ENCODE measurements at places on chromosomes 6 and 20. TPM values are rescaled to one million over a fixed set of nuclear protein-coding genes. Genes with fewer than 3 reads are reported as not detected.

- H3K27me3 ChIP-seq = no peaks in the 10 kb centered on the region
- no peak overlapping the region for H3K27ac ChIP-seq
- H3K4me1 ChIP-seq = no peaks in the 10 kb centered on the region
- DNase-seq = no peak
- H3K36me3 ChIP-seq = no peaks in the 10 kb centered on the region
Observed at GRCh38 chr20:58018590-58018989, 209.9 kb downstream of the ANKRD60 start.

DNA sequence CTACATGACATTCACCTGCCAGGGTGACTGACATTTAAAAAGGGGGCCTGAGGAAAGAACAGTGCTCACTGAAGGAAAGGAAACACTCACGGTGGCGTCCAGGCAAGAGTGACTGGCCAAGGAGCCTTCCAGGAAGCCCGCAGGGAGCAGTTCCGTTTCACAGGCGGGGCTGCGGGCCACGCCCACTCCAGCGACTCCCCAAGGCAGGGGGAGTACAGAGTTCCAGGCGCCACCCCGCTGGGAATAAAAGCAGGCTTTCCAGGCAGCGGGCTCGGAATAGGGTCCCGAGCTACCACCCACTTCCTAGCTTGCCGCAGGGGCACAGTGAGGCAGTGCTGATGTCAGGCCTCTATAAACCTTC lies 34.2 kb downstream of the PKIG start:
- DNase-seq = peak; percentile 63
- H3K36me3 ChIP-seq = peaks cover 70% of the 10 kb centered on the region
- H3K27ac ChIP-seq = peak overlapping the region; percentile 20
- no peak overlapping the region for H3K4me3 ChIP-seq
- no peaks in the 10 kb centered on the region for H3K27me3 ChIP-seq
- H3K4me1 ChIP-seq = peaks cover 26% of the 10 kb centered on the region

- H3K27ac ChIP-seq = no peak overlapping the region
- H3K36me3 ChIP-seq = no peaks in the 10 kb centered on the region
- H3K27me3 ChIP-seq = no peaks in the 10 kb centered on the region
- peaks cover 8% of the 10 kb centered on the region for H3K4me1 ChIP-seq
- DNase-seq = peak; percentile 46
- no peak overlapping the region for H3K4me3 ChIP-seq
Observed at GRCh38 chr6:33705955-33706725, 5.4 kb downstream of the UQCC2 start.

- H3K4me1 ChIP-seq = peaks cover 13% of the 10 kb centered on the region
- H3K36me3 ChIP-seq = no peaks in the 10 kb centered on the region
- DNase-seq = no peak
- H3K27ac ChIP-seq = no peak overlapping the region
Observed at GRCh38 chr6:139743664-139744437, 369.4 kb upstream of the CITED2 start.

GRCh38 chr20:13526551-13526950 lies 112.2 kb downstream of the TASP1 start:
- DNase-seq = no peak
- no peaks in the 10 kb centered on the region for H3K4me1 ChIP-seq
- no peak overlapping the region for H3K4me3 ChIP-seq
- H3K27me3 ChIP-seq = no peaks in the 10 kb centered on the region

DNA sequence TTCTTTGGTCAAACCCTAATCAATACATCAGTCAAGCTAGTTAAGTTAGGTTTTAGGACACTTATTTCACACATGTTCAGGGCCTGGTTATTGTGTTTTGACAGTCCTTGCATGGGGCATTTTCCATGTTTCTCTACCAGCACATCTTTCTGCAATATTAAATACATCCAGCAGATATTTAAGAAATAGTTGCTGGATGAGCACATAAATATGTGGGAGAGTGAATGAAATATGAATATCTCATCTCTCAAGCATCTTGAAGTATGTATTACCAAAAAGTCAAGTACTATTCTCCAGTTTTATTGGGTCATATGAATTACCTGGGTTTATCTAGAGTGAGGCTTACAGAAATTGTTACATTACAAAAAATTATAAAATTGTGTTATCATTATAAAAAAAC lies 621.9 kb upstream of the GJE1 start:
- no peak for DNase-seq
- H3K4me3 ChIP-seq = no peak overlapping the region
- H3K27ac ChIP-seq = no peak overlapping the region
- no peaks in the 10 kb centered on the region for H3K4me1 ChIP-seq
- no peaks in the 10 kb centered on the region for H3K27me3 ChIP-seq

DNA sequence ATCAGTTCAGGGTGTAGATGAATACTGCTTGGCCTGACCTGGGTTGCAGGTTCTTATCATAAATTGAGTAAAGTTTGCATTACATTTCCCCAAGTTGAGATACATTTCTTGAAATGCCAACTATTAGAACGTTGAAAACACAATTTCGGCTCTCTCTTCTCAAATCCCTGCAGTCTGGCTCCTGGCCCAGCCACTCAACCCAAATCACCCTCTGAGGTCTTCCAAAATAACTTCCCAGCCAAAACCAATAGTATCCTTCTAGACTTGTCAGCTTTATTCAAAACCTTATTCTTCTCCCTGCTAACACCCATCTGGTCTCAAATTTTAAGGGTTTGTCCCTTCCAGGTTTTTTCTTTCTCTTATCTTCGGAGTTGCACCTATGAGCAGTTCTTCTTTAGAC lies 263.6 kb downstream of the EYA4 start:
- H3K27me3 ChIP-seq = no peaks in the 10 kb centered on the region
- no peaks in the 10 kb centered on the region for H3K36me3 ChIP-seq
- H3K4me1 ChIP-seq = no peaks in the 10 kb centered on the region

- H3K4me3 ChIP-seq = no peak overlapping the region
- H3K27ac ChIP-seq = no peak overlapping the region
- H3K36me3 ChIP-seq = no peaks in the 10 kb centered on the region
- no peak for DNase-seq
- H3K4me1 ChIP-seq = peaks cover 17% of the 10 kb centered on the region
- no peaks in the 10 kb centered on the region for H3K27me3 ChIP-seq
Observed at GRCh38 chr20:64065062-64065973, 2.3 kb downstream of the TCEA2 start.

DNA sequence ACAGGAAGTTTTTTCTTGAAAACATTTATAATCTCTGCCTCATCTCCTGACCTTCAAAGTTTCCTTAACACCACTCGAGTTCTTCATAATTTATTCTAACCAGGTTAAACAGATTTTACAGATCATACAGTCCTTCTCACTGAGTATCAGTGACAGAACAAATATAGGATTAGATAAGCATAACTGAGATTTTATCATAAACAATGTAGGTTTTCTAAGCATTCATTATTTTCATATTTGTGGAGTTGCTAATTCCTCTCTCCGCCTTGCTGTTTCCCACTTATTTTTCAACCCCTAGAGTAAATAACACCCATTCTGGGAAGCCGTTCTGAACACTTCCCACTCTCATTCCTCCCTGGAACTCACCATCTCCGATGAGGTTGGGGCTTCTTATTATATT lies 229.9 kb downstream of the HACE1 start:
- no peak for DNase-seq
- H3K4me1 ChIP-seq = no peaks in the 10 kb centered on the region
- H3K27me3 ChIP-seq = no peaks in the 10 kb centered on the region
- no peak overlapping the region for H3K27ac ChIP-seq

GRCh38 chr20:43535370-43536004 lies 23.3 kb upstream of the SGK2 start:
- no peak overlapping the region for H3K4me3 ChIP-seq
- no peaks in the 10 kb centered on the region for H3K4me1 ChIP-seq
- H3K36me3 ChIP-seq = no peaks in the 10 kb centered on the region
- no peaks in the 10 kb centered on the region for H3K27me3 ChIP-seq

DNA sequence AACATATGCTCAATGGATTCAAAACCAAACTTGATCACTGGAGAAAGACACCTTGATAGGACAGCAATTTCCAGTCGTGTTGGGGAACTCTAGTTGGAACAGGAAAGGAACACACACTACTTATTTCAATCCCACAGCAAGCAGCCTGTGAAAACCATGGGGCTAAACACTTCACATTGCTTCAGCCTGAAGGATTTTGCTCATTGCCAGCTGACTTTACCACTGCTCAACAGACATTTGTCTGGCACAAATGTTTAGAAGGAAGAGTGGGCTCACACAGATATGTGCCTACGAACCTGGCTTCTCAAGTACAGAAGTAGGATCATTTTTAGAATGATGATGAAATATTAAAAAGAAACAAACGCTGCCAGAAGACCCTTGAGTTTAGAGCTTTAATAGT lies 598.1 kb downstream of the PHF3 start:
- H3K27me3 ChIP-seq = no peaks in the 10 kb centered on the region
- H3K36me3 ChIP-seq = no peaks in the 10 kb centered on the region
- no peaks in the 10 kb centered on the region for H3K4me1 ChIP-seq
- H3K4me3 ChIP-seq = no peak overlapping the region

DNA sequence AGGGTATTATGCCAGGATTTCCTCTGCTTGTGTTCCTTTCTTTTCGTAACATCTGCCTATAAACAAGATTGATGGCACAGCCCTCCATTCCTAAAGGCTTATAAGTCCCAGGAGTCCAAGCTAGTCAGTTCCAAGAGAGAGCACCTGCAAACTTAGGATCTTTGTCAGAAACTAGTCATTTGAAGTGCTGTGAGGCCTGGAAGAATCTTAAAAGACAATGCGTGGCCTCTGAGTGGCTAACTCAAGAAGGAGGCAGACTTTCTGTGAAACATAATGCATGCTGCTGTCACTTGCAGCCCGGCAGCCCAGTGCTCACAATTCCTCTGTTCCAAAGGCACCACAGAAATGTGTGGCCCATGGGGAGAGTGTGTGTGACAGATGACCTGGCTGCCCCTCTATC lies 135.0 kb upstream of the SUPT3H start:
- H3K27ac ChIP-seq = no peak overlapping the region
- no peaks in the 10 kb centered on the region for H3K36me3 ChIP-seq
- no peak for DNase-seq
- H3K4me3 ChIP-seq = no peak overlapping the region
- no peaks in the 10 kb centered on the region for H3K4me1 ChIP-seq

- DNase-seq = no peak
- no peak overlapping the region for H3K4me3 ChIP-seq
- no peaks in the 10 kb centered on the region for H3K36me3 ChIP-seq
- no peak overlapping the region for H3K27ac ChIP-seq
- H3K27me3 ChIP-seq = no peaks in the 10 kb centered on the region
- H3K4me1 ChIP-seq = peaks cover 6% of the 10 kb centered on the region
Observed at GRCh38 chr6:42113936-42114636, 28.3 kb downstream of the C6orf132 start.

DNA sequence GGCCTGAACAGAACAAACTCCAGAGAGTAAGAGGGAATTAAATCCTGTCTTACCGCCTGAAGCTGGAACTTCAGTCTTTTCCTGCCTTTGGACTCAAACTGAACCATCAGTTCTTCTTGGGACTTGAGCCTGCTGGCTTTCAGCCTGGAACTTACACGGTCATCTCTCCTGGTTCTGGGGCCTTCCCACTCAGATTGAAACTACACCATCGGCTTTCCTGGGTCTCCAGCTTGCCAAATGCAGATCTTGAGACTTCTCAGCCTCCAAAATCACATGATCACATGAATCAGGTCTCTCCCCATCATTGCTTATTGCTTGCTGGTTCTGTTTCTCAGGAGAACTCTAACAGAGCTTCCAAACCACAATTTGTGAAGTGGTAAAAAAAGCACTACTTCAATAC lies 276.3 kb downstream of the KIF16B start:
- H3K36me3 ChIP-seq = no peaks in the 10 kb centered on the region
- H3K27ac ChIP-seq = no peak overlapping the region
- H3K4me3 ChIP-seq = no peak overlapping the region
- no peak for DNase-seq
- no peaks in the 10 kb centered on the region for H3K27me3 ChIP-seq

- no peak overlapping the region for H3K4me3 ChIP-seq
- no peaks in the 10 kb centered on the region for H3K27me3 ChIP-seq
- no peak overlapping the region for H3K27ac ChIP-seq
- no peaks in the 10 kb centered on the region for H3K4me1 ChIP-seq
- H3K36me3 ChIP-seq = no peaks in the 10 kb centered on the region
Observed at GRCh38 chr20:1062334-1063010, 55.9 kb upstream of the PSMF1 start.

DNA sequence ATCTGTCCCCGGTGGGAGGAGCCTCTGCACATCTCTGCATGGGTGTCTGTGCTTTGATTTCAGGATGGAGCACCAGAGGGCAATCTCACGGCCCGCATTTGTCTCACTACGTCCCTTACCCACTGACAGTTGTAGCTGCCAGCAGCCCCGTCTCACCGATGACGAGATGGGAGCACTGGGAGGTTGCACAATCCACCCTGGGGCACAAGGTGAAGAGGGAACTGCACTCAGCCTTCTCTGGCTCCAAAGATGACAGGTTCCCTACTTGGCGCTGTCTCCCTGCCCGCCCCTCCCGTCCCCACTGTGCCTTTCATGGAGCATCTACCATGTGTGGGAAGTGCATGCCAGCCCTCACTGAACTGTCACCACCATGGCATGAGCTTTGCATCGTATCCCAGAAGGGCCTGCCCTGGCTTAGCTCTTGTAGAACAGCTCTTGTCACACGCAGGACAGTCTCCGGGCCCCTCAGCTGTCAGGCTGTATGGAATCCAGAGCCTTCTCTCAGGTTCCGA lies 99.9 kb upstream of the PMEPA1 start:
- DNase-seq = peak; percentile 65
- H3K27ac ChIP-seq = no peak overlapping the region
- peaks cover 16% of the 10 kb centered on the region for H3K4me1 ChIP-seq
- no peak overlapping the region for H3K4me3 ChIP-seq
- no peaks in the 10 kb centered on the region for H3K36me3 ChIP-seq

DNA sequence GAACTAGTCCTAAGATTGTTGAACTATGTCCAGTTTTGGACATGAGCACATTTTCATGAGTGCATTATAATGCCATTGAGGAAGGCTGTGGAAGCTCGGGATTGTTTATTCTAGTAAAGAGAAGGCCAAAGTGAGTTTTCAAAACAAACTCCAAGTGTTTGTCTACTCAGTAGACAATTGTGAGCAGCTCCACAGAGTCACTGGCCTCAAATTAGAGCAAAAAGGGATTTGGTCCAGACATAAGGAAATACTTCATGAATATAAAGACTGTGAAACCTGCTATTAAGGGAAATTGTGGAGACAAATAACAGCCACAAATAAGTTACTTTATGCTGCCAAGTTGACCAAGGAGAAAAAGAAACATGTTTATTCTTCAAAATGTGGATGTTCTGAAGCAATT lies 42.6 kb upstream of the PREP start:
- no peaks in the 10 kb centered on the region for H3K27me3 ChIP-seq
- no peaks in the 10 kb centered on the region for H3K36me3 ChIP-seq
- H3K4me3 ChIP-seq = no peak overlapping the region
- no peak for DNase-seq
- H3K4me1 ChIP-seq = no peaks in the 10 kb centered on the region

- H3K4me3 ChIP-seq = no peak overlapping the region
- no peak overlapping the region for H3K27ac ChIP-seq
- H3K4me1 ChIP-seq = no peaks in the 10 kb centered on the region
- no peaks in the 10 kb centered on the region for H3K27me3 ChIP-seq
- no peaks in the 10 kb centered on the region for H3K36me3 ChIP-seq
- DNase-seq = no peak
Observed at GRCh38 chr20:13101706-13102105, 92.9 kb downstream of the SPTLC3 start.

The LHFPL5 gene
- total RNA-seq = not detected

The PPIL4 gene
- total RNA-seq = 28.8 TPM

The CNBD2 gene
- 3.4 TPM for total RNA-seq

The KIF25 gene
- total RNA-seq = 0.96 TPM

Data from upper lobe of right lung (tissue), 1 donor.